Activated T-helper 9 cell treated with anti-CD3 and anti-CD28 coated beads, Interleukin-2, amount 50 U/mL, for 16 hours (primary cell): ENCODE measurements at places on chromosomes 5 and 9.

- no peak for DNase-seq
These were observed 310.9 kb downstream of the BNC2 start for GRCh38 chr9:16559418-16560188.

DNA sequence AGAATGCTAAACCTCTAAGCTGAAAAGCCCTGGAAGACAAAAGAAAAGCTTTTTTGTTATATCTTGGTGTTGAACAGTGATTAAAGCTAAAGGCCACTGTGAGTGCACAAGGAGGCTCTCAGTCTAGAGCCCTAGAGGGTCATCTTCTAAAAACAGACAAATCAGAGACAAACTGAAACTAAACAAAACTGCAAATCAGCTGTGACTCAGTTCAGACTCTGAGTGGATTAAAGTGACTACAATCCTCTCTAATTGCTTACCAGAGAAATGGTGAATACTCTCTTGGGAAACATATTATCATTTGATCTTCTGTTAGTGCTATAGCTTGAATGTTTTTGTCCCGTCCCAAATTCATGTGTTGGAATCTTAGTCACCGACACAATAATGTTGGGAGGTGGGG is 491.9 kb downstream of the CDH18 start:
- DNase-seq: no peak

GRCh38 chr5:1019001-1019905 is 10.7 kb downstream of the NKD2 start:
- no peak for DNase-seq

DNA sequence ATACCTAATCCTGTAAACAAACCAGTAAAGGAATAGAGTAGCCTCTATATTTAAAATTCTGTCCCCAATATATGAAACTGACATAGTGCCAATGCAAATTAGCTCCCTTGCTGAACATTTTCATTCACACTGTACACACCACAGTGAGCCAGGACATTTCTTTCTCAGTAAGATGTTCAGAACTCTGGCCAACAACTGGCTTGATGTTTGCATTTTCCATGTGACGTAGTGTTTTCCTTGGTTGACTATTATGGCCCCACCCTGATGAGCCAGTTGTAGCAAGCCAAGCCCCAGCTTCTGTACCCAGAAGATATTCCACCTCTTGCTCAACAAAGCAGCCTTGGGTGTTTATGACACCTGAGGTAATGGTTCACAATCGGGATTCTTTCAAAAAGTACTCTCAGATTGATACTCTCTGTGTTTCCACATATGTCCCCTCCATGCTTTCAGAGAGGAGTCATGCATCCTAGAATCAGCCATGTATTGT is 17.7 kb upstream of the ANXA1 start:
- DNase-seq: no peak

- DNase-seq: no peak
These were observed 380.3 kb downstream of the SEMA5A start for GRCh38 chr5:9165546-9165945.

DNA sequence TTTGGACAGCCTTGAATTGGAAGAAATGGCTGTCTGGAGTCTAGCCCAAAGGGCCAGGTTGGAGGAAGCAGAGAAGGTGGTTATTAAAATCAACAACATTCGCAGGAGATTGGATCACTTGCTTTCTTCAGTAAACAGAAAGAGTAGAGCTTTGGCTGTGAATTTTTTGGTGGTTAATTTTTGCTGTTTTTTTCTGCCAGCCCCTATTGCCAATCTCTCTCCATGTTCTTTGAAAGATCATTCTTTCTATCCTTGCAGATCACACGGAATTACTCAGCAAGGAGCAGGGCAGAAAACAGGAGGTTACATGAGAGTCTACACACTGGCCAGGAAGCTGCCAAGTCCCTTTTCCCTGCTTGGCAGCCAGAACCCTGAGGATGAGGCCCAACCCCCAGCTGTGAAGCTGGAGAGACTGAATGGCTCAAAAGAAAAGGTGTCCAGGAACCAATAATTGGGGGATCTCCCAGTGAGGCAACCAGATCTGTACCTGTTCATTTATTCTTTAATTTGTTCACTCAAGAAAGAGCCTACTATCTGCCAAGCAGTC is 13.0 kb downstream of the GLRX start:
- DNase-seq: no peak

DNA sequence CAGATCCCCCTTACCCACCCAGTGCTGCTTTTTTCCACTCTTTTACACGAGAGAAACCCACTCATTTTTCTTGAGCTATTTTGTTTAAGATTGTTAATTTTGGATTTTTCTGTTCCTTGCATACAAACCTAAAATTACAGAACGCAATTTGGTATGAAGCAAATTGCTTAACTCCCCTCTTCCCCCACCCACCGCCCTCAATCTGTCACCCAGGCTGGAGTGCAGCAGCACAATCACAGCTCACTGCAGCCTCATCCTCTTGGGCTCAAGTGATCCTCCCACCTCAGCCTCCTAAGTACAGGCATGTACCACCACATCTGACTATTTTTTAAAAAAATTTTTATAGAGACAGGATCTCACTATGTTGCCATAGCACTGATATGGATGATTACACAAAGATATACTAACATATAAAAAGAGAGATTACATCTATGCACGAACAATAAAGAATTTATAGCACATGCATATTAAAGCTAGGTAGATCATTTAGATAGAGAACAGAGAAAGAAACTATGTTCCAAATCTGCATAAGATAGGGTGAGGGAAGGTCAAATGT is 203.6 kb downstream of the PIK3R1 start:
- no peak for DNase-seq

- no peak for DNase-seq
These were observed 72.1 kb downstream of the C7 start for GRCh38 chr5:40981420-40981819.

- no peak for DNase-seq
These were observed 183.5 kb downstream of the SNX18 start for GRCh38 chr5:54700986-54701578.

DNA sequence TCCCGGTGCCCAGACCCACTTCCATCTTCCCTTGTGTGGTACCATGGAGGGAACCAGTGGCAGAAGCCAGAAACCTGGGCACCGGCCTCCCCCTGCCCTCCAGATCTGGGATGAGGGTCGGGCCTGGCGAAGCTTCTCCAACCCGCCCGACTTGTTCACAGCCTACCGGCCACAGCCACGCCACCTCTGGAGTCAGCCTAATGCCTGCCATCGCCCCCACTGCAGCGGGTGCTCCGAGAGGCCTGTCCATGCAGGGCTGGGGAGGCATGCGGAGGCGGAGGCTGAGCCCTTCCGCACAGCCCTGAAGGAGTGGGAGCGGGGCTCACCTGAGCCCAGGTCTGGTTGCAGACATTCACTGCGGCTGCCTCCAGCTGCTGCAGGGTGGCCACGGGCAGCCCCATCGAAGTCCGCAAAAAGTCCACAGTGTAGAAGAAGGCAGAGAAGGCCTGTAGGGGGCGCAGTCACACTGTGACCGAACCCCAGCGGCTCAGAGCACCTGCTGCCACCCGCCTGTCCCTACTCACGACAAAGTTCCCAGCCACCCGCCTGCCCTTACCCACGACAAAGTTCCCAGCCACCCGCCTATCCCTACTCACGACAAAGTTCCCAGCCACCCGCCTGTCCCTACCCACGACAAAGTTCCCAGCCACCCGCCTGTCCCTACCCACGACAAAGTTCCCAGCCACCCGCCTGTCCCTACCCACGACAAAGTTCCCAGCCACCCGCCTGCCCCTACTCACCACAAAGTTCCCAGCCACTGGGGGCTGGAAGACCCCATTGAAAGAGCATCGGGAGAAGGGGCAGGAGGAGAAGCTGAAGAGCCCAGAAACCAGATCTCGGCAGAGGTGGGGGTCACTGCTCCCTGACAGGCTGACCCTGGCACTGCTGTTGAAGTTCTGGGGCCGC is 3.8 kb upstream of the NPDC1 start:
- peak; percentile 36 for DNase-seq

- DNase-seq: no peak
These were observed 103.4 kb upstream of the GNA14 start for GRCh38 chr9:77751341-77752091.

- DNase-seq: no peak
These were observed 11.2 kb downstream of the BTNL8 start for GRCh38 chr5:180910182-180910581.
